ENCODE measurements at places on chromosomes 2 and 18.

GRCh38 chr2:101781791-101782426 lies 84.4 kb downstream of the MAP4K4 start:
- DNase-seq, result no peak

DNA sequence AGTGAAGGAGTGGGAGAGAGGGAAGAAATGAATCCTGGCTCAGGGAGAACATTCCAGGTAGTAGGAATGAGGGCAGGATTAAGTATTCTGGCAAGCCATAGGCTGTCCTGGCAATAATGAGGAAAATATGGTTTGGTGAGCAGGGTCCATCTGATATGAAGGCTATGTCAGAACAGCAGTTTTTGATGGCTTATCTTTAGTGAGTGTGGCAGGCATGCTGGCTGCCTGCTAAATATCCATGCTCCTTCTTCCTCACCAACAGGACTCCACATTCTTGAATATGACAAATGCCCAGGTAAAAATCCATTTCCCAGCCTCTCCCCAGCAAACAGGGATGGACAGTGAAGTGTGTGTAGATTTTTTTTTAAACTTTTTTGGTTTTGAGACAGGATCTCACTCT lies 13.2 kb upstream of the CTIF start:
- no peak for DNase-seq

GRCh38 chr18:55582325-55582724 lies 5.7 kb downstream of the TCF4 start:
- DNase-seq, result no peak

DNA sequence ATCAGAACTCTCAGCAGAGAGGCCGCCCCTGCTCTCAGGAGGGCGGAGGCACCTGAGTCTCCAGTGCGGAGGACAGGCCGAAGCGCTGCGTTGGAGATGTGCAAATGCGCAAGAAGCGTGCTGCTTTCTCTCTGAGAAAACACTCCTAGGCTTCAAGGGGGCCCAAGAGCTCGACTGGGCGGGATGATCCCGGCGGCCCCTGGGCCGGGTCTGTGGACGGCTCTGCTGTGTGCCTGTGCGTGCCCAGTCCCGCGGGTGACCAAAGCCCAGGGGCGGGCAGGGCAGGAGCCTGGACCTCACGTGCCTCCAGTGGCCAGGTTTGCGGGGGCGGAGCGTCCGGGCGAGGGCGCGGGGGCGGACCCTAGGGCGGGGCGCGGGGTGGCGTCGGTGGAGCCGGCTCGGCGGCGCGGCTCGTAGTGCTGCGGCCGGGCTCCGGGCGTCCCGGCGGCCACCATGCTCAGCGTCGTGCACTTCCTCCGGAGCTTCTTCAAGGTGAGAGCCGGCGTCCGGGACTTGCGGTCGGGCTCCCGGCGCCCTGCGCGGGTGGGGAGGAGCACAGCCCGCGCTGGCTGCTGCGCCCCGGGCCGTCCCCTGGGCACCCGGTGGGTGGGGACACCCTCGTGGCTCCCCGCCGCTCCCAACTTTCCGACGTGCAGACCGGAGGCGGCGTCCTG lies at the start of gene ARHGEF4:
ARHGEF4 (plus strand) TSS at position 414 of the 674 bp plus-strand sequence; CDS start at position 454, 40 bp downstream.
- DNase-seq, result peak; percentile 68

DNA sequence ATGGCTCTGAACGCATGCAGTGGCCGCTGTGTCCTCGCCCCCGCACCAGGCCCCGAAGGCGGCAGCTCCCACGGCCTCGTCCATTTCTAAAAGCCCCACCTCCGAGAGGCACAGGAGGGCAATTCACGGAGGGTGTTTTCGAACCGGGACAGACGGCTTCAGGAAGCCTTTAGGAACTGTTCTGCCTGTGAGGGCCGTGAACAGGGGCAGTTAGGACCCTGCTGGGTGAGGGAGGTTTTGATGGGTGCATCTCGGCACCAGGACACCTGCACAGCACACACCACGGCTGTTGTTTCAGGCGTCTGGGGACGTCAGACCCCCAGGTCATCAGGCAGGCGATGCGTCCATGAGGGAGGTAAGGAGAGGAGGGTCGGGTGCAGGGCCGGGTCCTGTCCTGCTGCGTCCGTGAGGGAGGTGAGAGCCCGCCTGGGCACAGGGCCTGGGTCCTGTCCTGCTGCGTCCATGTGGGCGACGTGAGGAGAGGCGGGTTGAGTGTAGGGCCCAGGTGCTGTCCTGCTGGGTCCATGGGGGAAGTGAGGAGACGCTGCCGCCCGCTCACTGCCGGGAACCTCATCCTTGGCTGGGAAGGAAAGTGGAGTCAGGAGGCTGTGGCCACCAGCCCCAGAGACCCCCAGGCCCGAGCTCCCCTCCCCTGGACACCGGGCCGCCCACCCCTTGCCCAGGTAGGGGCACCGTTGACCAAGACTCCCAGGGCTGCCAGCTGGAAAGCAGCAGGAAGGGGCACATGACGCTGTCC lies 25.5 kb upstream of the KCNG2 start:
- no peak for DNase-seq

DNA sequence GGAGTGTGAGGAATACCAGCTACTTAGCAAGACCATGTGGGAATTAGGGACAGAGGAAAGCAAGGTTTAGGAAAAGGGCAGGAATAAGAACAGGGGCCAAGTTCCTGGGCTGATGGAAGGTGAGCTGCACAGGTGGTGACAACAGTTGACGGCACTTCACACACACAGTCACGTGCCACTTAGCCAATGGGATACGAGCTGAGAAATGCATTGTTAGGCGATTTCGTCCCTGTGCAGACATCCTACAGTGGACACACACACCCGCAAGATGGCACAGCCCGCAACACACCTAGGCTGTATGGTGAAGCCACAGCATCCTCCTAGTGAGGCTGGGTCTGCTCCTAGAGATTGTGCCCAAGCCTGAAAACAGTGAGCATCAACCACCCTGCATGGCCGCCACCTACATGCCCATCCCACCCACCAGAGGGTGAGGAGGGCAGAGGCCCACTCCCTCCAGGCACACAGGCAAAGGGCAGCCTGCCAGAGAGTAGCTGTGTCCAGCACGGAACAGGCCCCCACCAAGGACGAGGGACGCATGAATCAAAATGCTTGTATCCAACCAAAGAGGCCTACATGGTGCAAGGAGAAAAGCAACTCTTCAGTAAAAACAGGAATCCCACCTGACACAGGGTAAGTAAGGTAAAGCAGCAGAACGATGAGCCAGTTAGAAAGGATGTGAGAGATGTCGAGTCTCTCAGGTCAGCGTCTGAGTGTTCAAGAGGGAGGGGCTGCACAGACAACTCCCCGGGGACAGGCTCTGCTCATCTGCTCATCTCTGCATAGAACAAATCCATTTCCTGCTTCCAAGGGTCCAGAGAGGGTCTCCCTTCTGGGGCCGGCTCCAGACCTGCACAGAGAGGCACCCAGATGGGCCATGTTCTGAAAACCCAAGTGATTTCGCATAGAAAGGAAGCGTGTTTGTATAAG lies 51.3 kb downstream of the ZNF516 start:
- no peak for DNase-seq

- no peak for DNase-seq
Measured at GRCh38 chr2:127121353-127121752, 14.4 kb upstream of the BIN1 start.

Data from head of caudate nucleus (tissue), 42 donors.